Fibroblast of upper back skin (primary cell): ENCODE measurements at places on chromosomes 7 and 10.

DNA sequence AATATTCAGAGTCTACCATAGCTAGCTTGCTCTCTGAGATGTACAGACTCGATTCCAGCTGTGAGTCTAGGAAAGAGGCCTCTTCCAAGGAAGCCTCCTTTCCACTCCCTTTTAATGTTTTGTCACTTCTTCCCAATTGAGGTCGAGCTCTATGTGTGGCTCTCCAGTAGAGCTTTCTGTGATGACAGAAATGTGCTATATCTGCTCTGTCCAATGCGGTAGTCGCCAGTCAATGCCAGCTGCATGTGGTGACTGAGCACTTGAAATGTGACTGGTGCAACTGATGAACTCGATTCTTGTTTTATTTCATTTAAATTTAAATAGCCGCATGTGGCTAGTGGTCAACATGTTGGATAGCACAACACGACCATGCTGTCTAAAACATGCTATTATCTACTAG is 387.0 kb upstream of the NRP1 start:
- no peak for DNase-seq

- no peak for DNase-seq
Observed at GRCh38 chr10:5479481-5480161, 19.7 kb downstream of the CALML5 start.

DNA sequence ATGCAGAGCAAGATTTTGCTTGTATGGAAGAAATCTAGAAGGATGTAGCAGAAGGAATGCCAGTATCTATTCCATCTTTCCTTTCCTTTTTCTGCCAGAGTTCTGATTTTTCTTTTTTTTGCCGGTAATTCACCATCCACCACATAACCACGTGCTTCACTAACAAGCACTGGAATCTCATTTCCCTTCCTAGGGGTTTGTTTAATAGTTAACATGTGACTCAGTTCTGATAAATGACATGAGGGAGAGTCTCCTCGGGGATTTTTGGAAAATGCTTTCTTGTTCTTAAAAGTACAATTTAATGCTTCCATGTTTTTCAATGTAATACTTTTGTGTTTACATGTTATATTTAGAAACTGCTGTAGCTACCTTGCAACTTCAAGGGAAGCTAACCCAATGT is 590.2 kb downstream of the SH2D4B start:
- peak; percentile 13 for DNase-seq

- no peak for DNase-seq
Observed at GRCh38 chr10:109898007-109898406, 25.3 kb downstream of the XPNPEP1 start.

- DNase-seq, result peak; percentile 84
Observed at GRCh38 chr7:114988755-114989375, 67.0 kb downstream of the MDFIC start.

DNA sequence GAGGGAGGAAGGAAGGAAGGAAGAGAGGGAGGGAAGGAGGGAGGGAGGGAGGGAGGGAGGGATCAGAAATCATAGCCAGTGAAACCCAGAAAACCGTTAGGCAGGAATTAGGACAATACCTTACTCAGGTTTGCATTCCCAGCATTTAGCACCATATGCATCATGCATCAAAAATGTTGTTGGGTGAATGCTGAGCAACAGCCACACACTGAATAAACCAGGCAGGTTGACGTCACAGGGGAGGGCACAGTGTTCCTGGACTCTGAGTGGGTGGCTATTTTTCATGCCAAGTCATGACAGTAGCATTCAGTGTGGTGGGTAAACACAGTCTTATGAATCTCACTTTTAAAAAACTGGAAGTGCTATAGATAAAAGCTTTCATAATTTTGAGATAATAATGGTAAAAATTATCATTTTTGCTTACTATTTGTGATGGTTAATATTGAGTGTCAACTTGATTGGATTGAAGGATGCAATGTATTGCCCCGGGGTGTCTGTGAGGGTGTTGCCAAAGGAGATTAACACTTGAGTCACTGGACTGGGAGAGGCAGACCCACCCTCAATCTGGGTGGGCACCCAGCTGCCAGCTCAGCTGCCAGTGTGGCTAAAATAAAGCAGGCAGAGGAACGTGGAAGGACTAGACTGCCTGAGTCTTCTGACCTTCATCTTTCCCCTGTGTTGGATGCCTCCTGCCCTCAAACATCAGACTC is 199.1 kb upstream of the PRKCQ start:
- DNase-seq, result peak; percentile 89

GRCh38 chr7:154685564-154685901 is 317.4 kb downstream of the PAXIP1 start:
- DNase-seq, result no peak

GRCh38 chr7:25722856-25723255 is 429.1 kb upstream of the NFE2L3 start:
- DNase-seq, result no peak

DNA sequence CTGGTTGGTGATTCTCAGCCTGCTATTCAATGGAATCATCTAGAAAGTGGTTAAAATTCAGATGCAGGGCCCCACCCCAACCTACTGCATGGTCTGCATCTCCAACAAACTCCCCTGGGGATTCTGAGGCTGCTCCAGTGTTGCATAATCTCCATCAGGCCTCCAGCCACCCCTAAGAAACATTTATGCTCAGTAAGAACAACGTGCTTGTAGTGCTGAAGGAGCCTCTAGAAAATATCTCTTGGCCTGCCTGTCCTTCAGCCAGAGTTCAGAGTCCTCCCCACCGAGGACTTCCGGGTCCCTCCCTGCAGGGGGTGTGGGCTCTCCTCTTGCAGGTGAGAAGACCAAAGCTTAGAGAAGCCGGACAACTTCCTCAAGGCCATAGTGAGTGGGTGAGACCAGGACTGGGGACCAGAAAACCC is 159.8 kb downstream of the SH3PXD2A start:
- DNase-seq, result peak; percentile 80

GRCh38 chr7:47534322-47535034 is 47.4 kb downstream of the TNS3 start:
- no peak for DNase-seq
